Activated T-cell treated with anti-CD3 and anti-CD28 coated beads for 48 hours (primary cell): ENCODE measurements at places on chromosomes 5 and 9.

GRCh38 chr5:65034813-65035209, 266.1 kb downstream of the CWC27 start:
- no peak for DNase-seq

- no peak for DNase-seq
Observed at GRCh38 chr5:39616131-39616530, 191.4 kb upstream of the DAB2 start.

- no peak for DNase-seq
Observed at GRCh38 chr5:125695996-125696655, 727.1 kb upstream of the GRAMD2B start.

GRCh38 chr5:107518616-107519015, 152.1 kb downstream of the EFNA5 start:
- no peak for DNase-seq

DNA sequence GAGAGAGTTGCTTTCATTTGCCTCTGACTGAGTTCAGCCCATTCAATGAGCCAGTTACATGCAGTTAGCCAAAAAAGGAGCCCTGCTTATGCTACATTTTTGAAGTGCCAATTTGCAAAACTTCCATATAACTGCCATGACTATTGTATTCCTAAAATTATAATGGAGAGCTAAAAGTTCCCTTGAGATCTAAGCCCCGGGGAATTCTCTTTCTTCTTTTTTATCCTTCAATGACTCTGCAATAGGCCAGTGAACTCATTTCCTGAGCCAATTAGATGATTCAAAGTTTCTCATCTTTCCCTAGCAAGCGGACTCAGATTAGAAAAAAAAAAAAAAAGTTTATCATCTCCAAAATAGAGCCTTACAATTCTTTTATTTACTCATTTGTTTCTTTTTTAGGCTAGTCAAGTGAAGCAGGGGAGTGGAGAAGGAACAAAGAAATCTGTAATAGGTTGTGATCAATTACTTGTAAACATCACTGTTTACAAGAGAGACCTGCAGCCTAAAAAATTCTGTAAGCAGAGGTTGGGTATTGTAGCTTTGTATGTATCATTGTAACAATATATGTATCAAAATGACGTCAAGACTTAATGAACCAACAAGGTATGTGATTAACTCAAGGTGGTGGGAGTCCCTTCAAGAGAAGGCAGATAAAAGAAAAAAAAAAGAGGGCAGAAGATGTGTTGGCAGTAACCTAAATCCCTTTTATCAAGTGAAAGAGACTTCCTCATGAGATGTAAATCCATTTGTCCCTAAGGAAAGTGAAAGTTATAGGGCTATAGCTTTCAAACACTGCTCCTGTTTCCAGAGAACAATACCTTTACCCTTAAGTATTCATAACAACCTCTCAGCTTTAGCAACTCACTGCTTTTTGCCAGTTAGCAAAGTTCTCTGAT, 48.7 kb upstream of the HOMER1 start:
- no peak for DNase-seq
